ENCODE measurements at places on chromosomes 3 and 15. TPM values are rescaled to one million over a fixed set of nuclear protein-coding genes. Genes with fewer than 3 reads are reported as not detected.

GRCh38 chr3:132255041-132255745, 62.0 kb upstream of the ACP3 start:
- no peaks in the 10 kb centered on the region for H3K36me3 ChIP-seq
- H3K4me1 ChIP-seq: no peaks in the 10 kb centered on the region
- H3K4me3 ChIP-seq: no peak overlapping the region
- H3K27me3 ChIP-seq: no peaks in the 10 kb centered on the region
- no peak for DNase-seq

SLC2A2 gene
- total RNA-seq: 0.48 TPM

DNA sequence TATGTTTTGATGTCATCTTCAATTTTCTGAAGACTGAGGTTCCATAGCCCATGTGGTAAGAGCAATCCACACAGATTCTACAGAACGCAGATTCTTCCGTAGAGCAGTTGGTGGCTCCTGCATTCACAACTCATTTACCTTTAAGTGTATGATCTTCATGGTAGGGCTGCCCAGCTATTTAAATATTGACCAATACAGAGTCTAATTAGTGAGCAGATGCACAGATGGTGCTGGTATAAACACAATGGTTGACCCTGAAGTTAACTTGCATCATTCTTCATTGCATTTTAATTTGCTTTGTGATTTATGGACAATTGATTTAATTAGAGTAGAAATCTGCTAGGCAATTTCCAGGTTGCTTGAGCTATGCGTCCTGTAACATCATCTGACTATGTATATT, 269.2 kb downstream of the SQOR start:
- no peaks in the 10 kb centered on the region for H3K27me3 ChIP-seq
- H3K4me1 ChIP-seq: no peaks in the 10 kb centered on the region
- no peaks in the 10 kb centered on the region for H3K36me3 ChIP-seq
- H3K27ac ChIP-seq: no peak overlapping the region
- no peak for DNase-seq
- H3K4me3 ChIP-seq: no peak overlapping the region

DNA sequence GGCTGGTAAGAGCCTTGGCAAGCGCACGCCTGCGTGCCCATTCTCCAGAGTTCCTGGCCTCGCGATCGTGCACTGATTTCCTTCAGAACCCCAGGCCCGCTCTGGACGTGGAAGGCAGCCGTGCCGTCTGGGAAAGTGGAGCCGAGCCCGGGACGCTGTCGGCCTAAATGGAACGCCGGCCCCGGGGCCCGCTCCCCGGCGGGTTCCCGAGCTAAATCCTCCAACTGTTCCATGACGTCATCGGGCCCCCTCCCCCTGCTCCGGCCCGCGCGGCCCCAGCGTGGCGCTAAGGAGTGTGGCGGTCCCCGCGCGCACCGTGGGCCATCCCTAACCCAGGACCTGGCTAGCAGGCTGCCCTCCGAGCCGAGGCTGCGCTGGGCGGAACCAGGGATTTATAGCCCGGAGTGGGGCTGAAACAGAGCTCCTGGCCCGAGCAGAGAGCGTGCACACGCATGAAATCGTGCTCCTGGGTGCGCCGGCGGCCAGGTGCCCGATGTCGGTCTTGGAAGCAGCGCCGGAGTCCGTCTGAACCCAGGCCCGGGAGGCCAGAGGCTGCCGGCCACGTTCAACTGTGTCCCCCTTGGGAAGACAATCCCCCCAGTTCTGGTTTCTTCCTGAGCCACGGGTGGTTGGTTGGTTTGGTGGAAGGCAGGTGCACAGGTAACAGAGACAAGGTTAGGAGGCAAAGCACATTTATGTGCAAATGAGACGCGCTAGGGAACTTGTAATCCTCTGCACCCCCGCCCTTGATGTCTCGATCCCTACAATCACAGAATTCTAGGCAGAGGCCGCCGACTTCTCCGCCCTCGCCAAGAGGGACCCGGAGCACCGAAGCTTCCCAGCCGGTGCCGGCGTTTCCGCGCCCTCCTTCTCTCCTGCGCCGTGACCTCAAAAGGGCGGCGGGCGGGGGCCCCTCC, 84.9 kb upstream of the ETV5 start:
- H3K27me3 ChIP-seq: peaks cover 98% of the 10 kb centered on the region
- H3K27ac ChIP-seq: no peak overlapping the region
- no peaks in the 10 kb centered on the region for H3K36me3 ChIP-seq
- H3K4me3 ChIP-seq: peak overlapping the region; percentile 75

TTC21A gene
- total RNA-seq: 5.7 TPM

DNA sequence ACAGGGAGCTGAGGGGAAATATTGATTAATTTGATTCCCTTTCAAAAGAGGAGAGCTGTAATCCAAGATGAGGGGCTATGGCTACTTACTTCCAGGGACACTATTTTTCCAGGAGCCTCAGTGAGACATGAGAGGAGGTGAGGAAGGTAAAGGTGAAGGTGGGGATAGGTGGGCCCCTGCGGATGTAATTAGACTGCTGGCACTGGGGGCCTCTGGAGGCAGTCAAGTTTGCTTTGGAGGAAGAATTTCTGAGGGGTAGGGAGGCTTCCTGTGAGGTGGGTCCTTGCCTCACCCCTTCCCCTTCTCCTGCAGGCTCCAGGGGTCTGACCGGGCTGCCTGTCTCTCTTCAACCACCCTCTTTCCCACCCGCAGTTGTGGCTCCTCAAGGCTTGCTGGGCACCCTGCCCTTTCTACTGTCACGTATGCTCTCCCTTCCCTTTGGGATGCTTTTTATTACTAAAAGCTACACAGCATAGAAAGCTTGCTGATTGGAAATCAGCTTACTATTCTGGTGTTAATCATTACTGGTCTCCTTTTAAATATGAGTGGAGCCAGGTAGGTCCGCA, 22.5 kb downstream of the GASK1A start:
- no peaks in the 10 kb centered on the region for H3K27me3 ChIP-seq
- H3K36me3 ChIP-seq: no peaks in the 10 kb centered on the region
- no peak overlapping the region for H3K27ac ChIP-seq
- no peak overlapping the region for H3K4me3 ChIP-seq
- H3K4me1 ChIP-seq: no peaks in the 10 kb centered on the region
- no peak for DNase-seq

LDHAL6B gene
- total RNA-seq: not detected

- no peak overlapping the region for H3K27ac ChIP-seq
- no peaks in the 10 kb centered on the region for H3K36me3 ChIP-seq
- no peak overlapping the region for H3K4me3 ChIP-seq
- DNase-seq: no peak
Observed at GRCh38 chr3:189393598-189393997, 221.8 kb downstream of the TPRG1 start.

- peaks cover 19% of the 10 kb centered on the region for H3K27me3 ChIP-seq
- H3K36me3 ChIP-seq: no peaks in the 10 kb centered on the region
- H3K4me1 ChIP-seq: no peaks in the 10 kb centered on the region
- peak; percentile 70 for DNase-seq
Observed at GRCh38 chr15:83248151-83249029, 36.1 kb downstream of the BNC1 start.

CAMP gene
- total RNA-seq: not detected

DNA sequence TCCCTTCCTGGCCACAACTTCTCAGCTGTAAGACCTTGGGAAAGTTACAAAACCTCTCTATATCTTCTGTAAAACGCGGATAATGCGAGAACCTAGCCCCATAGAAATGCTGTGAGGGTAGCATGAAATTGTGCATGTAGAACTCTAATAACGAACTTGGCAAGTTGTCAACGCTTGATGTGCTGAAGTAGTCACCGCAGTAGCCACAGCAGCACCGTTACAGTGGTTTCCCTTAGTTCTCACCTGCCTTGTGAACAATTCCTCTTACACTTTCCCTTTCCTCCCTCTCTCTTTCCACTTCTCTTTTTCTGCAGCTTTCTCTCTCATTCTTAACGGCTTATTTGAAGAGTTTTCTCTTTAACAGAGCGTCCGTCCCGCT, 447 bp upstream of the SHQ1 start:
- no peak for DNase-seq
- peaks cover 25% of the 10 kb centered on the region for H3K27me3 ChIP-seq
- H3K4me3 ChIP-seq: peak overlapping the region; percentile 97
- H3K27ac ChIP-seq: no peak overlapping the region

FOXB1 gene
- total RNA-seq: not detected

SAMMSON gene
- total RNA-seq: not detected

SLC12A1 gene
- total RNA-seq: not detected

- no peak for DNase-seq
- no peaks in the 10 kb centered on the region for H3K27me3 ChIP-seq
- no peaks in the 10 kb centered on the region for H3K4me1 ChIP-seq
- H3K36me3 ChIP-seq: no peaks in the 10 kb centered on the region
- no peak overlapping the region for H3K4me3 ChIP-seq
Observed at GRCh38 chr15:71374607-71375352, 259.5 kb downstream of the THSD4 start.

DNA sequence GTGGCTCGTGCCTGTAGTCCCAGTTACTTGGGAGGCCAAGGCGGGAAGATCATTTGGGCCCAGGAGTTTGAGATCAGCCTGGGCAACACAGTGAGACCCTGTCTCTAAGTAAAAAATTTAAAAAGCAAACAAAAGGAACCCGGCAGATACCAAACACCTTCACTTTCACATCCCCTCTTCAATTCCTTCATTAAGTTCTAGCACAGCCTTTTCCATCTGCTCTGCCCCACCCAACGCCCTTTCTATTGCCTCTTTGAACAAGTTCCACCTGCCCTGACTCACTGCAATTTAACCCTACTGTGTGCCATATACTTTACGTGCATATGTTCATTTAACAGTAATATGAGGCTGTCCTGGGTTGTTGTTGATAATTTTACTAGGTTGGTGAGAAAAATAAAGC, 12.4 kb upstream of the SPG11 start:
- no peak overlapping the region for H3K4me3 ChIP-seq
- H3K27me3 ChIP-seq: no peaks in the 10 kb centered on the region
- no peaks in the 10 kb centered on the region for H3K4me1 ChIP-seq
- H3K36me3 ChIP-seq: no peaks in the 10 kb centered on the region

DNA sequence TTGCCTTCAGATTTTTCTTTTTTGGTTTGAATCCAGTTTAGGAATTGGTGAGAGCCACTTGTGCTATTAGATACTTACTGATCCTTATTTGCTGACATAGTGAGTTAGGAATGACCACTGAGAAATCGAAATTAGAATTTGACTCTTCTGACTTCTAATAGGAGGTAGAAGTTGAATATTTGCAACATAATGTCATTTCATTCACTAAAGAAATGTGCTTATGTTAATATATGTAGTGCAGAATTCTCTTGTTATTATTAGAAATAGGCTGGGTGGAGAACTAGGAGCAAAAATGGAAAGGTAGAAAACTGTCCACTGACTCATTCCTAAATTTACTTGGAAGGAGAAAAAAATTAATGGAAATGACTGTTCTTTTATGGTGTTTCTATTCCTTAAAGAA, 538.2 kb upstream of the SGO1 start:
- no peak overlapping the region for H3K4me3 ChIP-seq
- no peak overlapping the region for H3K27ac ChIP-seq
- DNase-seq: no peak

Measured in endodermal cell (in vitro differentiated cells).